ENCODE measurements at places on chromosomes 1 and 21.

- no peak for DNase-seq
These were observed 177.3 kb upstream of the PLXNA2 start for GRCh38 chr1:208421486-208421885.

GRCh38 chr1:182263706-182264105 lies 127.9 kb downstream of the GLUL start:
- DNase-seq = no peak

DNA sequence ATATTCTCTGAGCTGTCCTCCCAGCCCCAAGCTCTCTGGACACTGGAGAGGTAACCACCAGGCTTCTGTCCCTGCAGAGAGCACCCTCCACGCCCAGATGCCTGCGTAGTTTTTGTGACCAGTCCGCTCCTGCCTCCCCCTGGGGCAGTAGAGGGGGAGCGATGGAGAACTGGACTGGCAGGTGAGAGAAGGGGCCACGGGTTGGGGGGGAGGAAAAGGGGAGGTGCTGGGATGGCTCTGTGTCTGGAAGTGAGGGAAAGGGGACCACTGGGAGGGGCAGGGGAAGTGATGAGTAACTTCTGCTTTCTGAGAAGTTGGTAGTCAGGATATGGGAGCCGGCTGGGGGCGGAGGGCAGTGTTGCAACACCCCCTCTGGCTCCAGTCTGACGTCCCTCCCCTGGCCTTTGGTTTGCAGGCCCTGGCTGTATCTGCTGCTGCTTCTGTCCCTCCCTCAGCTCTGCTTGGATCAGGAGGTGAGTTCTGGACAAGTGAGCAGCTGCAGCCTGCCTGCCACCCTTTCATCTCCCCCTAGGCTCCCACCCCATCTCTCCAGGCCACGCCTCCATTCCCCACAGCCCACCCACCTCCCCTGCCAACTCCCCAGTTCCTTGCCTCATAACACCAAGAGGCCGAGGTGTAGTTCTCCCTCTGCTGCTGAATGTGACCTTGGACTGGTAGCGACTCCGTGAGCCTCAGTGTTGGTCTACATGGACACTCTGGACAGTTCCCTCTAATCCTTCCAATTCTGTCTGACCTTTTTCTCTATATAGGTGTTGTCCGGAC lies 3.1 kb downstream of the ADAMTSL4 start:
- no peak for DNase-seq

GRCh38 chr1:154129391-154129970 lies 25.4 kb downstream of the NUP210L start:
- DNase-seq = no peak

- no peak for DNase-seq
These were observed 250.0 kb downstream of the SPATA17 start for GRCh38 chr1:217881131-217881543.

- DNase-seq = no peak
These were observed 320.5 kb upstream of the NR5A2 start for GRCh38 chr1:199706826-199707606.

Measured in Jurkat, Clone E6-1 (cell line).